Left cardiac atrium (tissue), 4 donors: ENCODE measurements at places on chromosomes 7 and 10. TPM values are rescaled to one million over a fixed set of nuclear protein-coding genes. Genes with fewer than 3 reads are reported as not detected.

Gene EVX1
- not detected for total RNA-seq

Gene LIPF
- not detected for total RNA-seq

DNA sequence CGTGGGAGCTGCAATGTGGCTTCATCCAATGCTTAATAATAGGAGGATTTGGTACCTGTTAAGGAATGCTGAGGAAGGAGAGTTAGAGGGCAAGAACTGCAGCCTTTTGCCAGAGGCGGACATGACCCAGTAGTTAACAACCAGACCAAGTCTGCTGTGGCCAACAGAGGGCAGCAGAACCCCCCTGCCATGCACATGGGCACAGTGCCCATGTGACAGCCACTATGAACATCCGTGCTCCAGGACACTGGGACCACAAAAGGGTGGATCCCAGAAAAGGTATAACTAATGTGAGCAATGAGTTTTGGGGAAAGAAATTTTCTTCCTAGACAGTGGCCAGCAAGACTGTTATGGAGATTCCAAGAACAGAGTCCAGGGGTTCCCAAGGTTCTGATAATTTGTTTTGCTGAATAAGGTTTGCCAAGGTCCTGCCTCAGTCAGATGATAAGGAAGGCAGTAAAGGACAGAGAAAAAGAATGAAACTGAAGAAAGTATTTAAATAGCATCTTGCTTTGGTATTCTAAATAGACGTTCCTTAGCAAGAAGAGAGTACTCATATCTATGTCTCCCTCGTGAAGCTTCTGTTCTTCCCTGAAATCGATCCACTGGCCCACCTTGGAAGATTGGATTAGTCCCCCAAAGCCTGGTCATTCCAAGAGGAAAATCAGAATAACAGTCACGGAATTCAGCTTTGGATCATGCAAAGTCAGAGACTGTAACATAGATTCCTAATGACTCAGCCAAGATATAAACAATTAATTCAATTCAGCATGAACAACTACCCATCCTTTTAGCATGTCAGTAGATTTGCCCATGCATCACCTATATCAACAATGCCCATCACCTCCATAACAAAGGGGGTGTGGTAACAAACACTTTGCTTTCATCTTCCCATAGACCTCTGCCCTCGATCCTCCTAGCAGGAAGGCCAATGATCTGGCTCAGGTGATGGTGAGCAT, 56.0 kb downstream of the LGI1 start:
- peak; percentile 68 for DNase-seq

DNA sequence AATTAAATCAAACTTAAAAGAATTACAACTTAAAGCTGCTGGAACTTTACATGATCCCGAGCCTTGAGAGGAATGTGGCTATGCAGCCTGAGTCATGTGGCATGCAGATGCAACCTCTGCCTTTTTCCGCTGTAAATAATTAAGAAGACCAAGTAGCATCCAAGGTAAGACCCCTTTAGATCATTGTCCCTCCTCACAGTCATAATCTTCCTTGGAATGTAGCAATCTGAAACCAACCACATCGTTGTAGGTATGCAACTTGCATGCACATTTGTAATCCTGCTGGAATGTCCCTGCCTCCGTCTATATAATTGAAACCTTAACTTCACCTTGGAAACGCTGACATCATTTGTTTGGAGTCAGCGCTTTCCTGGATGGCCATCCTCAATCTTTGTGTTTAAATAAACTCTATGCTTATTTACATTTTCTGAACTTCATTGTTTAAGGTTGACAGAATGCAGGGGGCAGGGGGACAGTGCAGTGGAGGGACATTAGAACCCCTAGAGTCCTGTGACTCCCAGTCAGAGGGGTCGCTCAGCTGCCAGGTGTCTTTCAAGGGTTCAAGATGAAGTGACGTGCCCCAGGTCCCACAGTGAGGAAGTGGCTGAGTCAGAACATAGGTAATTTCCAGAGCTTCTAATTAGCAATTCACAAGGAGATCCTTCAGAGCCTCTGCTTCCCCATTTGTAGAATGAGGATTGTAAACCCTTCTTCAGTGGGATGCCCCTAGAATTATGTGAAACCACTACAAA, 110.7 kb downstream of the RALA start:
- no peak for DNase-seq

DNA sequence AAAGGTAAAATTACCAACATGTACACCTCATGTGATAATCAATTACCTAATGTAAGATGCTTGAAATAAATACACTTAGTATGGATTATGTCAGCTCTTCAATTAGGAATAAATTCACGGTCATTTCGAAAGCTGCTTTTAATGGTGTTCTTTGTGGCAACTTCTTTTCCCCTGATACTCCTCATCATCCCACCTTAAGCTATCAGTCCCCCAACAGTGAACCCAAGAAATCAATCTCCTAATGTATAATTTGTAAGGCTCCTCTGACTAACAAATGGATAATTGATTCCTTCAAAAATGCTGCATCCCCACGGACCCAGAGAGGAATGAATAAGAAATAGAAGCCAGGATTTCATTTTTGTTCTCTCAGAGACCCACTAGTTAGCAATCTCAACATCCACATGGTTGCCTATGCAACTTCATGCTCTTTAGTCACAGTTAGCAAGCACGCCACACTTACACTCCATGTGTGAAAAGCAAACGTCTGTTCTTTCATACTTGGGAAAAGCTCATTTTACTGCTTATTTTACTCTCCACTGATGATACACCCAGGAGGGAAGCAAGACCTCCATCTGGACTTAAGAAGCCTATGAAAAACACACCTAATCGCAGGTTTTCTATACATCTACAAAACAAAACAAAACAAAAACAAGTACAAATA, 70.1 kb downstream of the VPS41 start:
- no peak for DNase-seq

DNA sequence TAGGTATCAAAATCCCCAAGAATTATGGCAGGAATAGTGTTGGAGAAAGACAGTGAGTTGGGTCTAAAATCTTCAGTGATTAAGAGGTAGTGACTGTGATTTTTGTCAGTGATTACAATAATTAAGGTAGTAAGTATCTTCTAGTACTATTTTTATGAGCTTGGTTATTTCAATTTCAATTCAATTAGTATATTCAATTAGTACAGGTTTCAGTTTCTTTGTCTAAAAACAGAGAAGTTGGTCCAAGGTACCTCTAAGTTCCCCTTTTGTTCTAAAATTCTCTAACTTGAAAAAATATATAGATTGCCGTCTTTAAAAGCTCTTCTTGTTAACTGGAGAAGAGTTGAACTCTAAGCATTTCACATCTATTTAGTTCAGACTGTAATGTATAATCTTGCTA, 82.9 kb downstream of the OTUD1 start:
- DNase-seq = no peak

- no peak for DNase-seq
Observed at GRCh38 chr10:89926736-89927135, 225.3 kb downstream of the KIF20B start.

GRCh38 chr7:92020636-92021035, 80.0 kb downstream of the AKAP9 start:
- DNase-seq = no peak

- DNase-seq = no peak
Observed at GRCh38 chr7:300546-301290, 10.7 kb downstream of the FOXL3 start.

GRCh38 chr7:102306916-102307677, 20.4 kb downstream of the SH2B2 start:
- peak; percentile 59 for DNase-seq
